NCI-H446 treated with DMSO at 0.1 percent for 48 hours (cell line): ENCODE measurements at places on chromosomes 2 and 18.
A peak's percentile ranks its signal among the peaks of the same experiment; 100 is the strongest.

- no peak for DNase-seq
Measured at GRCh38 chr2:85413592-85414420, 3.6 kb upstream of the CAPG start.

DNA sequence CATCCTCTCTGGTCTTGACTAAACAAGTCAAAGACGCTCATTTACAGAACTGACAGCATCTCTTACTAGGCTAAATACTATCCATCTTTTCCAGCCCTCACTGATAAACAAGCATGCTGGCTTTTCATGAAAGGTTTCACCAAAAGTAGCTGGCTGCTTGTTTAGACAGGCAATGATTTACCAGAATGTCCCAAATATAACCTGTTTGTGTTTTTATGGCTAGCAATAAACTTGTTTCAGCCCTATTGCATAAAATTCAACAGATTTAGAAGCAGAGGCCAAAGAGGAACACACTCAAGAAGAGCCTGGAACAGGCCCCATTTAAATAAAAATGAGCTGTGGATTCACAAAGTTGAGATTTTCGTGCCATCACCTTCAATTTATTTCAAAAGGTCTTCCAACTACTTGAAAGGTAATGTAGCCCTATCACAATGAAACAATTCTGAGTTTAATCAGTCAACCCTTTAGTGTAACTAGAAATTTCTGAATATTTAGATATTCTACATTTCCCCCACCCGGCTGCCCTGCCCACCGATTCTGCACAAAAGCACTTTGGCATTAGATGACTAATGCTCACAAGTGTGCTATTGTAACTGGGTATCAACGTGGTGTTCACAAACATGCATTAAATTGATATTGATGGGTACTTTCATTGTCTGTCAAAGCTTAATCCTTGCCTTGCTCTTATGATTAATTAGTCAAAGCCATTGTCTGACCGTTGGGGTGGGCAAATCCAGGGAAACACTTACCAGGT, 54.0 kb downstream of the ST6GAL2 start:
- no peak for DNase-seq

DNA sequence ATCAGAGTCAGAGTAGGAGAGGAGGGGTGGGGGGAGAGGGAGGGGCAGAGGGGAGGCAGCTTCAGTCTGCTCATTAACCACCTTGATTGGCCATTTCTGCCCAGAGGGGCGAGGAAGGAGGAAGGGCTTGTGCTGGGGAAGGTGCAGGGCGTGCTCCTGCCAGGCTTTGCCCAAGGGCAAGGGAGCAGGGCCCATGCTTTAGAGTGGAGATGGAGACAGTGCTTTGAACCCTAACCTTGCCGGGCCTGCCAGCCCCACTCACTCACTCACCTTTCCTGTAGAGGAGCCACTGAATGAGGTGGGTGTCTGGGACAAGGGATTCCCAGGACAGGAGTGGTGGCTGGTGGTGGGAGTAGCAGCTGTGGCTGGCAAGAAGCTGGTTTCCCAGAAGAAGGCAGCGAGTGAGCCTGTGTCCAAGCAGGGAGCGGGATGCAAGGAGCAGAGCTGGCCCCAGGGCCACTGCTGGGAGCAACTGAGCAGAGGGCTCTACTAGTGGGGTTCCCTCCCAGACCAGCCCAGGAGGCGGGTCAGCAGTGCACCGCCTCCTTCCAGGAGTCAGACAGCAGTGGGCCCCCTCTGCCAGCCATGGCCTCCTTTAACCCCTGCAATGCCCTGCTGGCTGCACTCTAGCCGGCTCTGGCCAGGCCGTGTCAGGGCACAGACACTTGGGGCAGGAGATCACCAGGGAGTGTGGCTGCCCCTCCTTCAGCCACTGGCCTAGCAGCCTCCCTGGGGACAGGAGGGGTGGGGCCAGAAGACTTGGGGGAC, 3.6 kb upstream of the RUFY4 start:
- DNase-seq = no peak

- no peak for DNase-seq
Measured at GRCh38 chr2:83970217-83970929, 488.7 kb downstream of the SUCLG1 start.

GRCh38 chr2:237497009-237497837, 10.2 kb downstream of the MLPH start:
- no peak for DNase-seq

- no peak for DNase-seq
Measured at GRCh38 chr18:49072524-49072934, 121.8 kb upstream of the SMAD7 start.

DNA sequence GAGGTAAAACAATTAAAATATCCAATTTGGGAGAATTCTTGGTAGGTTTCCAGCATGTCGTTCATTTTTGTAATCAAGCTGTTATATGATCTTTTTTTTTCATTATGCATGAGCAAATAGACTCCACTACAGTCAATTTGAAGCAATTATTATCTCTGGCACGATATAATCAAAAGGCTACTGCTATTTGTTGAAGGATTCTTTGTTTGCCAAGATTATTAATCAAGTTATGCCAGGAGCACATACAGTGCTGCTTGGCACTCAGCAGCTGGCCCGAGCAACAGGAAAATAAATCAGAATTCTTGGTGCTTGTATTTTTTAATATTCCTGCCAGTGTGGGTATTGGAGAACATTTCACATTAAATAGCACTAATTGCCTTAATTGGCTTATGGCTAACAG, 279.5 kb downstream of the RND3 start:
- peak; percentile 94 for DNase-seq

DNA sequence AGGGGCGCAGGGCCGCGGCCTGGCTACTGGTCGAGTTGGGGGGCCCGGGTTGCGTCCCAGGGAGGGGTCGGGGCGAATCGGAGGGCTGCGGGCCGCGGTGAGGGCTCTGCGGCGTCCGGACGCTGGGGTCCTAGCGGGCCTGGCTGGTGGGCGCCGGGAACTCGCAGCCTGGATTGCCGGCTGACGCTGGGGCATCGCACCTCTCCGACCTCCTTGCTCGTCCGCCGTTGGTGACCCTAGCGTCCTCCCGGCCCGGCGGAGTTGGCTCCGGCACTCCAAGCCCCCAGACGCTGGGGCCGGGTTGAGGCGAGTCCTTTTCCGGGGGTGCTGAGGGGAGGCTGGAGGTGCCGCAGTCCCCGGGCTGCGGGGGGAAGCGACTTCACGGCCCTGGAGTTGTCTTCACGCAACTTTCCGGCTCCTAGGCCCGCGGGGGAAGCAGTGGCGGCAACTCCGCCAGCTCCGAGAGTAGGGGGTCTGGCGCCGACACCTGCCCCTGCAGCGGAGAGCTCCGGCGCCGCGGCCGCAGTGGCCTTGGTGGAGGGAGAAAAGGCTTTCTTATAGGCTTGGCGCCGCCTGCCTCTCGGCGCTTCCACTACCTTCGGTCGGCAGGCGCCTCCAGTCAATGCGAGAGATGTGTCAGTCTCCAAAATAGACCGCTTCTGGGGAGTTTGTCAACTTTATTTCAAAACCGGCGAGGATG, 70.3 kb downstream of the HAUS1 start:
- no peak for DNase-seq

DNA sequence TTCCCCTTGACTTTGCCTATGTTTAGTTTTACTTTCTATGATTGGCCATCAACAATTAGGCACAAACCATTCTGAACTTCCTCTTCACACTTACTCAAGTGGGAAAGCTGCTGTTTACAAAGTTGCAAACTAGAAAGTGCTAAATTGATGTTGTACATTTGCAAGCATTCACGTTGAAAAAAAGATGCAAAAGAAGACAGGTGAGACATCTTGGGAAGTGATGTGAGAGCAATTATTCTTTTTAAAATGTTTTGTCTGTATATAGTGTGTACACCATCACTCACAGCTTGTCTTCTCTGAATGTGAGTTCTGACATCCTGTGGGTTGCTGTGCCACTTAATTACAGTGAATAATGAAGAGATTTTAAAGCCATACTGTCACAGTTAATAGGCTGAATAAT, 874.1 kb upstream of the LRATD1 start:
- DNase-seq = no peak

- no peak for DNase-seq
Measured at GRCh38 chr2:198220763-198221610, 416.6 kb downstream of the PLCL1 start.

GRCh38 chr2:142180820-142181533, 50.2 kb upstream of the LRP1B start:
- no peak for DNase-seq

DNA sequence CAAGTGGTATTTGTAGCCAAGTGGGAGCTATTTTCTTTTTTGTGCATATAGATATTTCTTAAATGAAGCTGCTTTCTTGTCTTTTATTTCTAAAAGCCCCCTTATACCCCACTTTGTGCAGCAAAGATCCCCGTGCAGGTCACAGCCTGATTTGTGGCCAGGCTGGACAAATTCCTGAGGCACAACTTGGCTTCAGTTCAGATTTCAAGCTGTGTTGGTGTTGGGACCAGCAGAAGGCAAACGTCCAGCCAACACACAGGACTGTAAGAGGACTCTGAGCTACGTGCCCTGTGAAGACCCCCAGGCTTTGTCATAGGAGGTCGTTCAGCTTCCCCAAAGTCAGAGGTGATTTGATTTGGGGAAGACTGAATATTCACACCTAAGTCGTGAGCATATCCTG, 21.9 kb downstream of the FOSL2 start:
- no peak for DNase-seq

DNA sequence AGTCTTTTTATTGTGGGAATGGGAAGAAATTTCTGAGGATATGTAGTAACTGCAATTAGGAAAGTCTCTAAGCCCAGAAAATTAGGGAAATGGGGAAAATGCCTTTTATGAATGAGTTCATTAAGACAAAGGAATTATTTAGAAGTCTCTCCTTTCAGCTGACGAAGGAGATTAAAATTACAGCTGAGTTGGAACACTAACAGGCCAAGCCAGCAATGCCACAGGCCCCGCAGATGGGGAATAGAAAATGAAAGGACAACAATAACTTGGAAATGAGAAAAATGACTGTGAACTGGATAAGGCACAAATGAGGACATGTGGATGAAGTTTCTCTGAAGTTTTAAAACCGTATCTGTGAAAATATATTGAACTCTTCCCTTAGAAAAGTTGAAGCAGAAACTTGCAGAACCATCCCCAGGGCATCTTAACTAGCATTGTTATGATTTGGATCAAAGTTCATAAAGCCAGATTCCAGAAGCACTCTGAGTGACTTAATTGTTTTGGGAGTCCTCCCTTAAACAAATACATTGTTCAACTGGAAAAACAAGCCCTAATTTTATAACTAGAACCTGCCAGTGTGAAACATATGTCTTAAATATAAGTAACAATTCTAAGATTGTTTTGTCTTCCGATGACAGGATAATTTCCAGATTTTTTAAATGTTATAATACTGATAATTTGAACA, 51.3 kb downstream of the C2orf76 start:
- no peak for DNase-seq

- no peak for DNase-seq
Measured at GRCh38 chr2:209960045-209960444, 42.4 kb upstream of the RPE start.

DNA sequence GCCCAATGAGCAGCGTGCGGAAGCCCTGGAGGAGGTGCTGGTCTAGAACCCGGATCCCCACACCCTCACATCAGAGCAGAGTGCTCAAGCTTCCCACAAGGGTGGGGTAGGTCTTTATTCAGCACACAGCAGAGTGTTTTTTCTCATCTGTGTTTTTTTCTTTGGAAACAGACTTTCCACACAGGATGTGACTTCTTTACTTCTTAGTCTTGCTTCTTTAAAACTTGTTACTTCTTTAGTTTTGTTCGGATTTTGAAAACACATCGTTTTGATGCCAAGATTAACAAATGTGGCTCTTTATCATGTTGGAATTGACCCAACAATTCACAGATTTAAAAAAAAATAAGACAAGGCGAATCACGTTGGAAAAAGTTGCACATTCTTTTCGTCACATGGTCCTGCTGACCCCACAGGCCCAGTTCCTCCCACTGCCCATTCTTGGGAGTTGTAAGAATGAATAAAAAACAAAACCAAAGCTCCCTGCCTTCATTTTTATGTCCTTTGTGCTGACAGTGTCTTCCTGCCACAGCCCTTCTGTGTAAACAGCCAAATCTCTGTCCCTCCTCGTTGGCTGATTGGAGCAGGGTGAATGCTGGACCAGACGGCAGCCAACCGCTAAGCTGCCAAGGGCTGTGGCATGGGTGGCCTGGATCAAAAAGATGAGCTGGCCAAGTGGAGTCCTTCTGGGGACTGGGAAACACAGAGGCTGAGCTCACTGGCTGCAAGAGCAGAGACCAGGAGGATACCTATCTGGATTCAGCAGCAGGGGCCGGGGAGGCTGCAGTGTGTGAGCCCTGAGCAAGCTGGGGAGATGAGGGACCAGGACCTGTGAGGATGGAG, 81.6 kb downstream of the TWIST2 start:
- no peak for DNase-seq

- no peak for DNase-seq
Measured at GRCh38 chr2:216485745-216486144, 12.9 kb upstream of the RPL37A start.

DNA sequence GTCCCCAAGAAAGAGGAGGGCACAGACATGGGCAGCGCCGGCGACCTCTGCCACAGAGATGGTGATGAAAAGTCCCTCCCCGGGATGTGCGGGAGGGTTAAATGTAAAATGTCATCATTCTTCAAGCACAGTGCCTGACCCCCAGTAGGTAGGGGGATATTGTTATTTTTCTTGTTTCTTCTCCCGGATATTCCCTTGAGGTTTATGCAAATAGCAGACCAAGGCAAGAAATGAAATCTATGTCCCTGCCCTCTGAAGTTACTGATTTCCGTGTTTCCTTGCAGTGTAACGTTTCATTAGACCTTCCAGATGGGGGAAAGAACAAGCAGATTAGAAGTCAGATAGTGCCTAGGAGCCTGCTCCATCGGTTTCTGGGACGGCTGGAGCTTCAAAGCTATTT, 158.3 kb downstream of the KLHL29 start:
- no peak for DNase-seq

DNA sequence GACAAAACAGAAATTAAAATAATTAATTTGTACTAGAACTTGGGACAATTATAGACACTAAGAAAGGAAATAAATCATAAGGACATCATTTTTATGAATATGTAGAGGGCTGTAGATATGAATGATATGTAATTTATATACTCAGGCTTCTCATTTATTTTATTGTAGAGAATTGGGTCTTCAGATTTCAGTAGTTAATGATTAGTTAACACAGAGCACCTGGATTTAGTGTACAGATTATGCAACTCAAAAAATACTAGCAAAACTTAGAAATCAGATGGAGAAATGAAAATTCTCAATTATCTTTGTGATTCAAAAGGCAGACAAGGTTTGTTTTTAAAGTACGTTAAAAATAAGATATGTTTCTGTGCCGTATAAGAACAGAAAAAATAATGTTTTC, 1311.7 kb upstream of the SLC39A10 start:
- DNase-seq = no peak

DNA sequence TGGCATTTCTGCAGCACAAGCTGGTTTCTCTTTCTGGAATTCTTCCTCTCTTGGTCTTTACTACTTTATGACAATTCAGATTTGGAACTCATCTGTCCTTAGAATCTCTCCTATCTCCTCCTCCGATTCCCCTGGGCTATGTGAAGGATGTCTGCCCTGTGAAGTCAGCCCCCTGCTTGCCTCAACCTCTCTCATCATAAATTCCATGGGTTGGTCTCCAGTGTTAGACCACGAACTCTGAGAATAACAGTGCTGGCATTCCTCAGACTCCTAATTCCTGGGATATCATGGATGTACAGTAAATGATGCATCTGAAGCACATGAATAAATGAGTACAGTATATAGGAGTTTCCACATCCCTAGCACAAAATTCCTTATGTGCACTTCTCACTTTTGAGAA, 21.0 kb upstream of the CYRIA start:
- DNase-seq = no peak
